Heart left ventricle (tissue), 16 donors: ENCODE measurements at places on chromosomes 16 and 17. TPM values are rescaled to one million over a fixed set of nuclear protein-coding genes. Genes with fewer than 3 reads are reported as not detected.

DNA sequence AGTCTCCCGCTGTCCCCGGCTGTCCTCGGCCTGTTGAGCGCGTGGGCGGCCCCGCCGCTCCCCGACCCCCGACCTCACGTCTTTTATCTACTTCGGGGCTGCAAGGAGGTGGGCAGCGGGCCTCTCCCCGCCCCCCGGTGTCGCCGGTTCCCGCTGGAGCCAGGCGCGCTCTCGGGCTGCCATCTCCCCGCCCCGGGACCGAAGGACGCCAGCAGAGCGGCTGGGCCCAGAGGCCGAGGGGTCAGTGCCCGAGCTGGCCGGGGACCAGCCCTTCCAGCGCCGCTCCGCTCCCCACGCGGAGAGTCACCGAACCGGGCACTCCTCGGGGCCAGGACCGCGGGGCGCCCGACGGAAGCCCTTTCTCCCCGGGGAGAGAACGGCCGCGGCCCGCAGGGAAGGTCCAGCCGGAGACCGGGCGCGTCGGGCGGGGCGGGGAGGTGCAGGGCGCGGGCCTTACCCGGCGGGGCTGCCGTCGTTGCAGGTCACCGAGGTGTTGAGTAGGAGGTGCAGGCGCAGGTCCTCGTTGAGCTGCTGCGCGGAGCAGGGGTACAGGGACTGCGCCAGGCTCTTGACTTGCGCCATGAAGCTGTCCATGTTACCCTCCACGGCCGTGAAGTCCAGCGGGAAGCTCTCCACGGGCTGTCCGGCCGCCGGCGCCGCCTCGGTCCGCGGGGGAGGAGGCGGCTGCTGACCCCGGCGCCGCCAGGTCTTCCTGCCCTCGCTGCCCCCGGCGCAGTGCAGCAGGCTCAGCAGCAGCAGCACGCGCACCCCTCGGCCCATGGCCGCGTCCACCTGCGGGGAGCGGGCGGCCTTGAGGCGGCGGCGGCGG lies 643 bp downstream of the NOTUM start:
- H3K4me1 ChIP-seq: peaks cover 12% of the 10 kb centered on the region
- peaks cover 21% of the 10 kb centered on the region for H3K27me3 ChIP-seq
- H3K36me3 ChIP-seq: no peaks in the 10 kb centered on the region
- peak overlapping the region; percentile 45 for H3K4me3 ChIP-seq

The TRIM72 gene
- 1.2 TPM for total RNA-seq

GRCh38 chr16:21167360-21167759 lies 8.9 kb downstream of the LDAF1 start:
- H3K4me3 ChIP-seq: no peak overlapping the region
- no peaks in the 10 kb centered on the region for H3K27me3 ChIP-seq
- H3K27ac ChIP-seq: no peak overlapping the region
- H3K36me3 ChIP-seq: peaks cover 71% of the 10 kb centered on the region

The CCL2 gene
- total RNA-seq: 23.2 TPM

GRCh38 chr17:51442088-51442865 lies 181.9 kb downstream of the UTP18 start:
- H3K36me3 ChIP-seq: no peaks in the 10 kb centered on the region
- no peak overlapping the region for H3K27ac ChIP-seq
- H3K4me1 ChIP-seq: no peaks in the 10 kb centered on the region
- no peak for DNase-seq

The DYNLL2 gene
- 102 TPM for total RNA-seq

GRCh38 chr17:49294122-49294521 lies 63.5 kb upstream of the PHOSPHO1 start:
- H3K4me3 ChIP-seq: no peak overlapping the region
- no peak for DNase-seq
- H3K36me3 ChIP-seq: peaks cover 12% of the 10 kb centered on the region
- H3K27ac ChIP-seq: no peak overlapping the region

DNA sequence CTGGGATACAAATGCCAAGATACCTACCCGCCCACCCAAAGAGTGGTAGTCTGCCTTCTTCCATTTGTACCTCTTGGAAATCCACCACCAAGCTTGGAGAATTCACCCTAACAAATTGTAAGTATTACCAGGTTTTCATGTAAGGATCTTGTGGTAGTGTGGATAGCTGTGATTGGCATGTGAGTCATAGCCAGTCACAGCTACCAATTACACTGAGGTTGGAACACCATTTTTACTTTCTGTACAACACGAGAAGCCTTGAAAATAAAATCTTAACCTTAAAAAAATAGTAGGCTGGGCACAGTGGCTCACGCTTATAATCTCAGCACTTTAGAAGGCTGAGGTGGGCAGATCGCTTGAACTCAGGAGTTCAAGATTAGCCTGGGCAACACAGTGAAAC lies 18.5 kb upstream of the SLC35G3 start:
- H3K27me3 ChIP-seq: no peaks in the 10 kb centered on the region
- no peaks in the 10 kb centered on the region for H3K36me3 ChIP-seq
- no peak for DNase-seq
- H3K4me1 ChIP-seq: no peaks in the 10 kb centered on the region

- no peaks in the 10 kb centered on the region for H3K36me3 ChIP-seq
- no peak overlapping the region for H3K4me3 ChIP-seq
- DNase-seq: no peak
- no peaks in the 10 kb centered on the region for H3K27me3 ChIP-seq
Observed at GRCh38 chr17:76586741-76587487, 1.3 kb upstream of the ST6GALNAC2 start.

DNA sequence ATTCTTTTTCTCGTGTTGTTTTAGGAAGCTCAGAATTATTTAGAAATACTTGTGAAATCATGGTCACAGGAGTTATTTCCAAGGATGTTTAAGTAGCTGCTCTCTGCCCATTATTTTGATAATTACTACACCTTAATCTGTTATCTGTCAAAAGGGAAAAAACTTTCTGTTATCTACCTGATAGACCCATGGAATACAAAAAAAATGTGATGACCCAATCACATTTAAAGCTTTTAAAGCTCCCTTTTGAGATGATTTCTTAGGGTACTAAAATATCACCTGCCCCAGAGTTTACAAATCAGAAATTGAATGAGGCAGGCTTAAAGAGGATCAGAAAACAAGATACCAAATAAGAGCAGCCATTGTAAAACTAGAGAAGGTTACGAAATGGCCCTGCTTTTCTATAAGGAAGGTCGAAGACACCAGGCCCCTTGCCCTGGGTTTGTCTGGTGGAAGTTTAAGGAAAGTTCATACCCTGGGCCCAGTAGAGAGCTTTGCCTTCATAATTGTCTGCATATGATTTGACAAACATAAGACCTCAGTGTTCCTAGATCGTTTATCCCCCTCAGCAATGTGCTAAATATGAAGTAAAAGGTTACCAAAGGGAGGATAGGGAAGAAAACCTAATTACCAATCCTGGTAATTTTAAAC lies 149.9 kb upstream of the TBX2 start:
- no peaks in the 10 kb centered on the region for H3K36me3 ChIP-seq
- H3K27me3 ChIP-seq: no peaks in the 10 kb centered on the region
- H3K4me1 ChIP-seq: peaks cover 36% of the 10 kb centered on the region
- H3K27ac ChIP-seq: peak overlapping the region; percentile 22
- DNase-seq: no peak

DNA sequence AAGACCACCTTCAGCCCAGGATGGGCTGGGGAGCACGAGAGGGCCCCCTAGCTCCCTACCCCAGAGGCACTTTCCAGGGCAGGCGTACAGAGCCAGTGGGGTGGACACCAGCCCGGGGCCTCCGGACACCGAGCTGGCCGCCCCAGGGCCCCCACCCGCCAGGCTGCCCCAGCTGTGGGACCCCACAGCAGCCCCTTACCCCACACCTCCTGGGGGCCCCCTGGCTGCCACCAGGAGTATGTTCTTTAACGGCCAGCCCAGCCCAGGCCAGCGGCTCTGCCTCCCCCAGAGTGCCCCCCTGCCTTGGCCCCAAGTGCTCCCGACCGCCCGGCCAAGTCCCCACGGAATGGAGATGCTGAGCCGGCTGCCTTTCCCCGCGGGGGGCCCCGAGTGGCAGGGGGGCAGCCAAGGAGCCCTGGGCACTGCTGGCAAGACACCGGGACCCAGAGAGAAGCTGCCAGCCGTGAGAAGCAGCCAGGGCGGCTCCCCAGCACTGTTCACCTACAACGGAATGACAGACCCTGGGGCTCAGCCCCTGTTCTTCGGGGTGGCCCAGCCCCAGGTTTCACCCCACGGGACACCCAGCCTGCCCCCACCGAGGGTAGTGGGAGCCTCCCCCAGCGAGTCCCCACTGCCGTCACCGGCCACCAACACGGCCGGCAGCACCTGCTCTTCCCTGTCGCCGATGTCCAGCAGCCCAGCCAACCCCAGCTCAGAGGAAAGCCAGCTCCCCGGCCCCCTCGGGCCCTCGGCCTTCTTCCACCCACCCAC lies 24.3 kb upstream of the ZFPM1 start:
- no peak overlapping the region for H3K27ac ChIP-seq
- no peak for DNase-seq
- peaks cover 6% of the 10 kb centered on the region for H3K4me1 ChIP-seq
- H3K36me3 ChIP-seq: no peaks in the 10 kb centered on the region
- no peak overlapping the region for H3K4me3 ChIP-seq
- peaks cover 15% of the 10 kb centered on the region for H3K27me3 ChIP-seq

DNA sequence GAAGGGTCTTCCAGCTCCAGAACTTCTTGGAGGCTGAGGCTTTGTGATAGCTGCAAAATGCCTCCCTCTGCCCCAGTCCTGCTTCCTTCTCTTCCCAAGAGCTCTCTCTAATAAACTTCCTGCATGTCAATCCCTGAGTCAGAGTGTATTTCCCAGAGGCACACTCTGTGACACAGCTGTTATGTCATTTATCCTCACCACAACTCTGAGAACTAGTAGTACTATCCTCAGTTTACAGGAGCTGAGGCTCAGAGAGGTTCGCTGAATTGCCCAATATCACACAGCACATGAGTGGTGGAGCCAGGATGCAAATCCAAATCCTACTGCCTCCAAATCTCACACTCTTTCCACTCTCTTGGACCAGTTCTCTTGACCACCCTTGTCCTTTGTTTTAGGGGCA lies 20.0 kb downstream of the UNC45B start:
- H3K4me3 ChIP-seq: no peak overlapping the region
- DNase-seq: no peak
- no peaks in the 10 kb centered on the region for H3K27me3 ChIP-seq
- no peak overlapping the region for H3K27ac ChIP-seq

- no peak for DNase-seq
- no peaks in the 10 kb centered on the region for H3K36me3 ChIP-seq
- H3K4me3 ChIP-seq: no peak overlapping the region
- no peak overlapping the region for H3K27ac ChIP-seq
- no peaks in the 10 kb centered on the region for H3K4me1 ChIP-seq
Observed at GRCh38 chr17:76820039-76820438, 48.2 kb upstream of the MGAT5B start.

DNA sequence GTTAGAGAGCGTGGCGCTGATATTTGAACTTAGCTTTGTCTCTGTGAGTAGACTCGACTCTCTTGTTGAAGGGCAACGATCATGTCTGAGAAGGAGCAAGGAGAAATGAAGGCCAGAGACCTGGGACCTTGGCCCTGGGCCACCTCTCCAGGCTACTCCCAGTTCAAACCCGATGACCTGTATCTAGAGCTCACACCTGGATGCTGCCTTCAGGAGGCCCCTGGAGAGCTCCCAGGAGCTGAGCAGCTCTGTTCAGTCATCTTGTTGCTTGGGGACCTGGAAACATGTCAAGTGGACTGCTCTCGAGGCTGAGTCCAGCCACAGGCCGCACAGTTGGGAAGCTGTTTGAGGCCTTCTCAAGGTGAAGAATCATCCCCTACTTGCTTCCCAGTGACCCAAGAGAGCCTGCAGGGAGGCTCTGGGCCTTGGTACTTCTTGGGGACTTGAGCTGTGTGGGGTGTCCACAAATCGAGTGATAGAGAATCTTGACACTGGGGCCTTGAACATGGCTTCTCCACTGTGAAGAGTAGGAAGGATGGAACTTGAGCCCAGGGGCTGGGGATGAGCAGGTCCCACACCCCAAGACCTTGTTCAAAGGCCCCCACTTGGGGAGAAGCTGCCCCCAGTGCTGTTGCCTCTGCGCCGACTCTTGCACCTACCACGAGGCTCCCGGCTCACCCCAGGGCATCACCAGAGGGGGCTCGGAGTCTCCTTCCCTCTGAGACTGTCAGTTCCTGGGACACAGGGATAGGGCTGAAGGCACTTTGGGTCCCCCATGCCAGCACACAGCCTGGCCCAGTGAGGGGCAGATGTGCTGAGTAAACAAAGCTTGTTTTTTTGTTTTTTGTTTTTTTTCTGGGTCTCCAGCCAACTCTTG lies 112.1 kb downstream of the IRX5 start:
- H3K4me1 ChIP-seq: no peaks in the 10 kb centered on the region
- no peaks in the 10 kb centered on the region for H3K27me3 ChIP-seq
- H3K36me3 ChIP-seq: no peaks in the 10 kb centered on the region
- no peak overlapping the region for H3K27ac ChIP-seq
- DNase-seq: no peak

The TXNL4B gene
- total RNA-seq: 9.0 TPM

DNA sequence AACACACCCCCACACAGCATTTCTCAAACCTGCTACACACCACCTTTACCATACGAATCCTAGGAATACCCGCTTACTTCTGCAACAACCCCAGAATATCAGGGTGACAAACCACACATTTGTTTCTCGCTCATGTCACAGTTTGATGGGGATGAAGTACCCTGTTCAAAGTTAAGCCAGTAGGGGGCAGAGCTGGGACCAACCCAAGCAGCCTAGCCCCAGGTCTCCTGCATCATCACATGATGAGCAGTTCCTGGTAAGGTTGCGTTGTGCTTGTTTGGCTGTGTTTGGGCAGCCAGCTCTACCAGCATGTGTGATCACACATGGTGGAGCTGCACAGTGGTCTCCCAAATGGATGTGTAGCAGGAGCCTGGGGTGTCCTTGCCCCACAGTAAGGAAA lies 103.6 kb upstream of the C16orf82 start:
- no peaks in the 10 kb centered on the region for H3K27me3 ChIP-seq
- H3K4me1 ChIP-seq: no peaks in the 10 kb centered on the region
- no peak for DNase-seq
- H3K36me3 ChIP-seq: no peaks in the 10 kb centered on the region
- no peak overlapping the region for H3K4me3 ChIP-seq
- H3K27ac ChIP-seq: no peak overlapping the region

The HMOX2 gene
- 60.6 TPM for total RNA-seq

DNA sequence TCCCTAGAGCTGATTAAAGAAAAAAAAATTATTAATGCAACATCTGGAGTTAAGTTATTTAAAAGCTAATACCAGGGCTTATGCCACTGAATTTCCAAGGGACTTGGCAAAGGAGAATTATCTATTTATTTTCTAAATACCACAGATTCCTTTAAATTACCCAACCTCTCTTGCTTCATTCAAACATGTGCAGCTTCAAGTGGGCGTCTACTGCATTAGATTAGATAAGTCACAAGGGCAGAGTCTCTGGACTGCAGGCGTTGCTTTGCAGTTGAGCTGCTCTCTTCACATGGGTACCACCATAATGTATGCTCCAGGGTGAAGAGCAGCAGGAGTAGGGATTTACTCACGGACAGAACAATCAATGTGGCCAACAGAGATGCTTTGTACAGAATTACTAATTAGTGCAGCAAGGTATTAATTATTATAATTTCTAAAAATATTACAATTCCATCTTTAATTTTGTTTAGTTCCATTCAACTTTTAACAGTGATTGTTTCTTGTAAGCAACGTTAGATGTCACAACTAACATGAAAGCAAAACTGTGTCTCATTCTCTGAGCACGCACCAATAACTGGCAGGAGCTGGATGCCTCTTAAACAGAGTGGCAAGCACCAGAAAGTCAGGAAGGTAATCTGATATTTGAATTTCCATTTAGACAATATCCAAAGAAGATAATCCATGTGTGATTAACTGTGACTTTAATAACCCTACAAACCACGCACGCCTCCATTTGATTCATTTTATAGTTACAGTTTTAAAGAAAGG lies 214.2 kb downstream of the STX8 start:
- H3K4me3 ChIP-seq: no peak overlapping the region
- H3K27ac ChIP-seq: no peak overlapping the region
- H3K27me3 ChIP-seq: no peaks in the 10 kb centered on the region
- H3K4me1 ChIP-seq: peaks cover 14% of the 10 kb centered on the region

The CORO6 gene
- 95.5 TPM for total RNA-seq
